ENCODE measurements at places on chromosomes 7 and 10.
A peak's percentile ranks its signal among the peaks of the same experiment; 100 is the strongest.

DNA sequence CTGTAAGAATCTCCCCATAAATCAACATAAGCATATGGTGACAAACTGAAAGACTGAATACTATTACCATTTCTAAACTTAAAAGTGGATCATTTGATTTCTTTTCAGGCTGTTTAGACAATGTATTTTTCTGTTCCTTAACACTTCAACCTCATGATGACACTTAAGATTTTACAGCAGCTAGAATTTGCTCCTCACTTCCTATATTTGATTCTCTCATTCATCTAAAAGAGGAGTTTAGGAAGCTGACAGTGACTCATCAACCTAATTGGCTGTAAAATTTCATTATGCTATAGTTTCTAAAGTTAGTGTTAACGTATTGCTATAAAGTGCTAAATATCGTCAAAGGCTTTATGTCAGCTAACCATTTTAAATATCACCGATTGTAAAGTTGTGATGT is 478.7 kb downstream of the GRM8 start:
- no peak for DNase-seq

DNA sequence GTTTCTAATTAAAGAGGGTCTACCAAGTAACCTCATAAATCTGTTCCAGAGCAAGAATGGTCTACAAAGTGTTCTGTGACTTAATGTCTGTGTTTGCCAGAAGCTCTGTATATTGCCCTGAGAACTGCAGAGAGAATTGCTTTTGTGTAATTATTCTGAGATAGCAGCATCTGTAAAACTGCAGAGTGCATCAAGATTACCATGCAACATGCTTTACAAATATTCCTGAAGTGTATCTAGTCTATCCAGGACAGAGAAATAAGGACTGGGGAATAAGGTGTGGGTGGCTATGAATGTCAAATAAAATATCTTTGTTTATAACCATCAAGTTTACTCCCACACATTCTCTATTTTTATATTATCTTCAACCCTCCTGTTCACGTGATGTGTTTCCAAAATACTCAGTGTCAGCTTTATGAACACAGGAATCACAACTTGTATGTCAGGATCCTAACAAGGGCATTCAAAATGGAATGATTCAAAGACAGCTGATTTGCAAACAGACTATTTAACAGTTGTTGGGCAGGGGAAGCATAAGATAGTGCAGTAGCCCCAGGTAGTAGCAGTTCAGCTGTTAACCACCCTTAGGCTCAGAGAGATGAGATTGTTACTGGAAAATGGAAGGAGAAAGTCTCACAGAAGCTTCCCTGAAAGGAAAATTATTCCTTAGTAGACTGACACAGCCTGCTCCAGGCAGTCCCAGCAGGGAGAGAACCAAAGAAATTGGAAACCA is 15.3 kb upstream of the LIPA start:
- no peak for DNase-seq

DNA sequence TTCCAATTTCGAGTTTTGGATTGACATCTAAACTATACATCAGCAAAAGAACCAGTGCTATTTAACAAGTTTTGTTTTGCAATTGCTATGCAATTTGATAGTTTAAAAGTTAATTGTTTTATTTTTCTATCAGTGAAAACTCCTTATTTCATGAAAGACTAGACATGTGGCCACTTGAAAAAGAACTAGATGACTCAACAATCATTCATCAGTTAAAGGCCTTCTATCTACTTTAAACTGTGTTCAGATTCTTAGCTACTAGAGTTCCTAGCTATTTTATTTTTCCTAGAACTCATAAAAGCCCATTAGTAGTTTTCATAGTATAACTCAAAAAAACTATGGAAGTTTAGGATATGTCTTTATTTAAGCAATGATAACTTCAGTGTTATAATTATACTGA is 104.6 kb upstream of the LSM8 start:
- DNase-seq, result no peak

DNA sequence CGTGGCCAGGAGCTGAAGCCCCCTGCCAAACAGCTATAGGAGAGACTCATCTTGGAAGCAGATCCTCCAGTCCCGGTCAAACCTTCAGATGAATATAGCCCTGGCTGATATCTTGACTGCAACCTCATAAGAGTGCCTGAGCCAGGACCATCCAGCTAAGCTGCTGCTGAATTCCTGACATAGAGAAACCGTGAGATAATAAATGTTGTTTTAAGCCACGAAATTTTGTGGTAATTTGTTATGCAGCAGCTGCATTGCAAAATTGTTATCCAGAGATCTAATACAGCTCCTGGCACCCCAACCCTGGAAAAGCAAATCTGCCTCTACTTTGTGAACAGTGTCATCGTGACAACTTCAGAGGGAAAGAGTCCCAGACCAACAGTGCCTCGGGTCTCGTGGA is 119.9 kb downstream of the CREB5 start:
- DNase-seq, result no peak

GRCh38 chr10:31832261-31832660 is 96.4 kb downstream of the ARHGAP12 start:
- no peak for DNase-seq

- no peak for DNase-seq
Observed at GRCh38 chr10:109978481-109978880, 29.3 kb upstream of the ADD3 start.

DNA sequence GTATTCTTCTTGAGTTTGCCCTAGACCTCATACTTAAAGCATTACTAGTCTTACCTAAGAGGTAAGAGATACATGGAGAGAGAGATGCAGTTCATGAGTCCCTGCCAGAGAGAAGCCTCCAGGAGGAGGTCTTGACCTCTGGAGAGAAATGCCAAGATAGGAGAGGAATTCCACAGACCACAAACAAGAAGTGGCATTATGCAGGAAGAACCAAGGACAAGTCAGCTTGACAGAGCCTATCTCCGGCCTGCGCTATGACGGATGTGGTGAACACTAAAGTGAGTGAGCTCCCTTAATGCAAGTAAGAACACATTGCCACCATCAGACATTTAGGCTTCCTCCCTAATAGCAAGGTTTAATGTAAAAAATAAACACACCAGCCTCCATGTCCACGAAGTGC is 27.9 kb upstream of the COL1A2 start:
- DNase-seq, result no peak

DNA sequence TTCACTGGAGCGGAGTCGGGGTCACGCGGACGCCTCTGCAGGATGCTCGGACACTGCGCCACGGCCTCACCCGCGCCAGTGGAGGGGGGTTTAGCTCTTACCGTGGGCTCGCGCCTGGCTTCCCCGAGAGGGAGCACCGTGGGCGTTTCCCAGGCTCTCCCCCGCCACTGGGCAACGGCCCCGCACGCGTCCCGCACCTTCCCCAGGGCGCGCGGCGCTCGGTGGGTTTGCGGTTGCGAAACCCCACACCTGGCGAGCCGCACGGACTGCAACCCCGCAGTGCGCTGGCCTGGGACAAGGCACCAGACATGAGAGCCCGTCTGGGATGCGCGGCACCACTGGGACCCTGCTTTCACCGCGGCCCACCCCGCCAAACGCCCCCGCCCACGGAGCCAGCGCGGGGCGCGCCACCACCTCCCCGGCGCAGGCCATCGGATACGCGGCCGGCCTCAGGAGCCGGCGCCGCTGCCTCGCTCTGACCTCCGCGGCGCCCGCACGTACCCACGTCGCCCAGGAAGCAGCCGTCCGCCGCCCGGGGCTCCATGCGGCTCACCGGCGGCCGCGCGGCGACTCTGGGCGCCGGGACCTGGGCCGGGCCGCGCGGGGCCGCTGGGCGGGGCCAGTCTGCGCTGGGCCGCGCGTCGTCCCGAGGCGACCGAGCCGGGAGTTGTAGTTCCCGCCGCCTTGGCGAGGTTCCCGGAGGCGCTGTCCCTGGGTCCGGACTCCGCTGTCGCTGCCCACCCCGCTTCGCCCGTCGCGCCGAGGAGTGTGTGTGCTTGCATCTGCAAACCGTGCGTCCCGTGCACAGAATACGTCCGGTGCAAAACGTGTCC is at the start of gene ASB13:
Gene ASB13 (minus strand): TSS at position 588 of the 833 bp plus-strand sequence. CDS start 44 bp downstream, at position 544.
- peak; percentile 78 for DNase-seq

DNA sequence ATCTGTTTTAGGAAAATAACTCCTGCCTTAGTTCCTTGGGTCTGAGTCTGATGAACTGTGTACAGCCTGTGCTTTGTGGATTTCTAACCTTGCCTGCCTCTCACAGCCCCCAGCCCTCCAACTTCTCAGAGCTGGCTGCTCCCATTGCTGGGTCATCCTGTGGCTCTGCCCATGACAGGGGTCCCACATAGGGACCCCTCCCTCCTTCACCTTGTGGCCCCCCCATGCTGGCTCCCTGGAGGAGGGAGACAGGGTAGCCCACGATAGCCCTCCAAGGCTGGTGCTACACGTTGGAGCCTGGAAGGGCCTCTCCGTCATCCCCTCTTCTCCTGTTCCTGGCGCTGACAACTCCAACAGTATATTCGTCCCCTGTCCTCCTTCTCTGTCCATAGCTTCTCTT is 2.8 kb upstream of the DENND2A start:
- DNase-seq, result no peak

DNA sequence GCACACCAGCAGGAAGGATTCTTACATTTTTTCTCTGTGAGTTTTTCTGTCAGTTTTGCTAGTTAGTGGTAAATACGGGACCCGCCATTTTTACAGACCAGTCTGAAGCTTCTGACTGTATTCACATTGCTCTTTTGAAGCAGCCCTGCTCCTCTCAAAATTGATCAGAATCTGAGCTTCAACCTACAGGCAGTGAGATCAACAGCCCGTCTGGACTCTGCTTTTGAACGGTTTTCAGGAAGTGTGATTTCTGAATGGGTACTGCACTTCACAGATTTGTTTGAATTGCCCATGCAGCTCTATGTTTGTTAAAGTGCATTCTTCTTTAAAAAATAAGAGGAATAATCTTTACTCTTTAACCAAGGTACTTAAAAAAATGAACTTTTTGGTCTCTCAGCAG is 8.9 kb downstream of the PURB start:
- no peak for DNase-seq

- no peak for DNase-seq
Observed at GRCh38 chr7:92987538-92987937, 130.2 kb downstream of the SAMD9 start.

All from hindlimb muscle (tissue), 1 donor.